ENCODE measurements at places on chromosomes 7 and 10. TPM values are rescaled to one million over a fixed set of nuclear protein-coding genes. Genes with fewer than 3 reads are reported as not detected.

DNA sequence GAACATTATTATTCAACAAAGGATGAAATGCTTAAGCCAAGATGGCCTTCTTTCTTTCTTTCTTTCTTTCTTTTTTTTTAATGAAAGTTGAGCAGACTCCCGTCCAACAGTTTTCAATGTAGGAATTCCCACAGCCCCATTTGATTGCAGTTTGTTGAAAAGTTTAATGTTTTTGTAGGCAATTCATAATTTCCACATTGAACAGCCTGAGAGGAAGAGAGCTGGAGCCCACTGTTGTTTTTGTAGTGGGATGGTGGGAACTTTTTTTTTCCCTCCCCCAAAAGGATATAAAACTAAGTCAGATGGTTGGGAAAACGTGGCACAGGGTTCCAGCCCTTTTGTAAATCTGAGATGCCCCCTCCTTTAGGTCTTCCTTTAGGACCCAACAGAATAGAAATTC is 86.6 kb downstream of the TCF7L2 start:
- no peaks in the 10 kb centered on the region for H3K27me3 ChIP-seq
- no peak for DNase-seq
- H3K4me3 ChIP-seq, result no peak overlapping the region
- H3K27ac ChIP-seq, result peak overlapping the region; percentile 84
- H3K36me3 ChIP-seq, result no peaks in the 10 kb centered on the region

DNA sequence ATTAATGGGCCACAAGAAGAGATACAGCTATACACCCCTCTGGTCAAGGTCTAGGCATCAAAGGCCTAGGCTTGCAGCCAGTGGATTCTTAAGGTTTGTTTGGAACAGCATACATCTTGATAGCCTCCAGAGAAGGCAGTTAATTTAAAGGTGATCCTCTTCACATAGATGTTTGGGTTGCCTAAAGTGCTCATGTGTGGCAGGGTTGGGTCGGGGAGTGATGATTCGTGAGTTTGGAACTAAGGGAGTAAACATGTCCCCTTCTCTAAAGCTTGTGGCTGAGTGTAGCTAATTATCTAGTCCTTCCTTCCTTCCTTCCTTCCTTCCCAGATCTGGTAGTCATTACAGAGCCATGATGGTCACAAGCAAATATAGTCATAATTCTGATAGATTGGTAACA is 12.4 kb downstream of the PCLO start:
- H3K4me3 ChIP-seq, result no peak overlapping the region
- H3K36me3 ChIP-seq, result no peaks in the 10 kb centered on the region
- no peak overlapping the region for H3K27ac ChIP-seq
- no peak for DNase-seq
- H3K4me1 ChIP-seq, result no peaks in the 10 kb centered on the region

- no peaks in the 10 kb centered on the region for H3K36me3 ChIP-seq
- peaks cover 3% of the 10 kb centered on the region for H3K4me1 ChIP-seq
- no peak for DNase-seq
- no peak overlapping the region for H3K4me3 ChIP-seq
- no peak overlapping the region for H3K27ac ChIP-seq
Measured at GRCh38 chr10:63763744-63764143, 242.5 kb downstream of the REEP3 start.

DNA sequence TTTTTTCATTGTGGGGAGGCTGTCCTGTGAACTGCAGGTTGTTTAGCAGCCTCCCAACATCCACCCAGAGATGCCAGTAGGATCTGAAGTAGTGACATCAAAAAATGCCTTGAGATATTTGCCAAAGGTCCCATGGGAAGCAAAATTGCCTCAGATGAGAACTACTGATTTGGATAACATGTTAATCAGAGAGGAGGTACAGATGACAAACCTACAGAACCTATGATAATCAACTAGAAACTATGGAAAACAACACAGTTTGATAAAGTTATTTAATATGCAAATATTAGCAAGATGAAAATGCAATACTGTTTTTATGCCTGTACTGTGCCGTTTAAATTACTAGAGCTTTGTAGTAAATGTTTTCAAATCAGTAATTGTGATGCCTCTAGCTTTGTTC is 90.9 kb upstream of the NOBOX start:
- no peak overlapping the region for H3K4me3 ChIP-seq
- H3K4me1 ChIP-seq, result no peaks in the 10 kb centered on the region
- no peaks in the 10 kb centered on the region for H3K27me3 ChIP-seq
- no peak for DNase-seq
- H3K36me3 ChIP-seq, result no peaks in the 10 kb centered on the region

DNA sequence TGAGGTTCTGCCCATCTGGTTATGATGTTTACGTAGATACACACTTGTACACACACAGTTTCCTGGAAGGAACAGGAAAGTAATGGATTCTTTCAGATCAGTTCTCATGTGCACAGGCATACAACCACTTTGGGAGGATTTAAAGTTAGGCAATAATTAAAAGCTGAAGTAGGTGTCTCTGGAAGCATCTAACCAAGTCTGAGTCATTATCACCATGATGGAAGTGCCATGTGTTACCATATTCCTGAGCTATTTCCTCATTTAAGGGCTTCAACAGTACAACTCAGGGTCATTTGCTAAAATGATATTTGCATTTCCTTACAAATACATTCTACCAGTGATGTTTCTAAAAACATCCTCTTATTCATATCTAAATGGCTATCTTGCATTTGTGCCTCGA is 41.4 kb upstream of the BET1 start:
- no peaks in the 10 kb centered on the region for H3K4me1 ChIP-seq
- H3K36me3 ChIP-seq, result no peaks in the 10 kb centered on the region
- H3K27me3 ChIP-seq, result no peaks in the 10 kb centered on the region
- no peak overlapping the region for H3K4me3 ChIP-seq
- DNase-seq, result no peak
- H3K27ac ChIP-seq, result no peak overlapping the region

GRCh38 chr10:13681528-13681927 is 94.8 kb downstream of the PRPF18 start:
- no peak overlapping the region for H3K27ac ChIP-seq
- no peak for DNase-seq
- H3K27me3 ChIP-seq, result no peaks in the 10 kb centered on the region
- H3K36me3 ChIP-seq, result no peaks in the 10 kb centered on the region

DNA sequence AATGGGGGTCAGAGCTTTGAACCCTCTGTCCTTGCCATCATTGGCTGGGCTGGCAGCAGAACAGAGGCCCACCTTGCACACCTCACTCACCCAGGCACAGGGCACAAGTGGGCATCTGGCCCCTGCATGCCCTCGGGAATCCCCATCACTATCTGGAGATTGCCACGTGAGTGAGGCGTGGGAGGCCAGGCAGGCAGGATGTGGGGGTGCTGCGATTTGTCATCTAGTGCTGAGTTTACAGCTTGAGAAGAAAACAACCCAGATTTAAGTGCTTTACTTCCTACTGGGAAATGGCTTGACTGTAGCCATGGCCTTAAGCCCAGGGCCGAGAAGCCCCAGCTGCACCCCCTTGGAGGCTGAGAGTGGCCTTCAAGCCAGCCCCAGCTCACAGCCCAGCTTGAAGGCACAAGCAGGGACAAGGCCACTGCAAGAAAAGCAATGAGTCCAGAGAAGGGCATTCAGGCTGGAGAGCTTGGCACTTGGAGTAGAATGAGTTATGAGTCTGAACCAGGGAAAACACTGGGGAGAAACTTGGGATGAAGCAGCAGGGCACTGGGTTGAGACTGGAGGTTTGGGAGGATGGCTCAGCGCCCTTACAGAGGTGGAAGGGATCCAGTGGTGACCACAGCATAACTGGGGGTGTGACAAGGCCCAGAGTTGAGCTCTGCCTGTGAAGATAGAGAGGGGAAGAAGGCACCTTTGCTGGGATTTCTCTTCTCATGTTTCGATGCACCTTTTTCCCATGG is 123.0 kb downstream of the CXCL12 start:
- H3K4me1 ChIP-seq, result no peaks in the 10 kb centered on the region
- DNase-seq, result no peak
- H3K27ac ChIP-seq, result no peak overlapping the region
- no peaks in the 10 kb centered on the region for H3K27me3 ChIP-seq
- H3K4me3 ChIP-seq, result no peak overlapping the region

GRCh38 chr10:34729619-34730018 is 85.5 kb downstream of the PARD3 start:
- H3K27me3 ChIP-seq, result no peaks in the 10 kb centered on the region
- H3K36me3 ChIP-seq, result no peaks in the 10 kb centered on the region
- H3K4me1 ChIP-seq, result peaks cover 2% of the 10 kb centered on the region
- no peak overlapping the region for H3K4me3 ChIP-seq

Gene WNT8B
- not detected for total RNA-seq

DNA sequence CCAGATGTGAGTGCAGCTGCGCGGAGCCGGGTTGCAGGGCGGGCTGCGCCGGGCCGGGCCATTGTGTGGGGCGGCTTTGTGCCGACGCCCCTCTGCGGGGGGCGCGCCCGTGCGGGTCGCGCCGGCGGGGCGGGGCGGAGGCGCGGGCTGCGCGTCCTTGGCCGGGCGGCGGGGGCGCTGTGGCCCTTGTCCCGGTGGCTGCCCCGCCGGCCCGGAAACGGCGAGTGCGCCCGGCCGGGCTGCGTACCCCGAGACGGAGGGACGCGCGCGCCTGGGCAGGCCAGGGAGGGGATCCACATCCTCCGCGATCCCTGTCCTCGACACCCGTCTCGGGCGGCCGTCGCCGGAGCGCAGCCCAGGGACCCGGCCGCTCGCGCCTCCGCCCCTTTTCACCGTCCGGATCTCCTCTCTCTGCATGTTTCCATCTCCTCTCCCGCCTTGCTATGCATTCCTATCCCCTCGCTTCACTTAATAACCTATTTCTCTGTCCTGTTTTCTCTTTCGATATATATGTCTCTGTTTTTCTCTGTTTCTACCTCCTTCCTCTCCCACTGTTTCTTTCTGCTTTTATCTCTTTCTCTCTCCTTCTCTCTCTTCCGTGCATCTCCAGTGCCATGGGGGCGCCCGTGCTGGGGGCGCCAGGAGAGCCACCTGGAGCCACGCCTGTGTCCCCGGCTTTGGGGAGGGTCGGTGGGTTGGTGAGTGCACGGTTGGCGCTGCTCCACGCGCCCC is 765 bp downstream of the PFKFB3 start:
- H3K36me3 ChIP-seq, result no peaks in the 10 kb centered on the region
- H3K27ac ChIP-seq, result peak overlapping the region; percentile 85
- no peaks in the 10 kb centered on the region for H3K4me1 ChIP-seq
- peak overlapping the region; percentile 74 for H3K4me3 ChIP-seq
- no peaks in the 10 kb centered on the region for H3K27me3 ChIP-seq
- peak; percentile 90 for DNase-seq

DNA sequence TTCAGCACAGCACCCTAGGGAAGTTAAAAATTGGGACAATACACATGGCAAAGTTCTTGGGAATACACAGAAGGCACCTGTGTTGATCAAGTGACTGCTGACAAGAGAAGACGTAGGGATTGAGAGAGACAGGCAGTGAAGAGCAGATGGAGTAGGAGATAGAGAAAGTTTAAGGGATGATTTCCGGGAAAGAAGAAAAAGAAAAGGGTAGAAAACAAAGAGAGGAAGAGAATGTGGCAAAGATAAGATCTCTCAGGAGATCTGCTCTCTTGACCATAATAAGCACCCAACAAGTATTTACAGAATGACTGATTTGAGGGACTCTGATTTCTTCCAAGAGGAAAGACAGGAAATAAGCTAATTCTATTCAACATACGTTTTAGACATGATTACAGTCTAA is 15.1 kb upstream of the RALA start:
- H3K27me3 ChIP-seq, result no peaks in the 10 kb centered on the region
- H3K27ac ChIP-seq, result no peak overlapping the region
- no peaks in the 10 kb centered on the region for H3K4me1 ChIP-seq
- no peaks in the 10 kb centered on the region for H3K36me3 ChIP-seq
- H3K4me3 ChIP-seq, result no peak overlapping the region

GRCh38 chr10:3395458-3395861 is 222.9 kb upstream of the PITRM1 start:
- no peak overlapping the region for H3K4me3 ChIP-seq
- H3K27ac ChIP-seq, result no peak overlapping the region
- no peaks in the 10 kb centered on the region for H3K36me3 ChIP-seq
- no peaks in the 10 kb centered on the region for H3K27me3 ChIP-seq
- DNase-seq, result peak; percentile 74
- peaks cover 3% of the 10 kb centered on the region for H3K4me1 ChIP-seq

Gene CTNNA3
- total RNA-seq, result 8.9 TPM

DNA sequence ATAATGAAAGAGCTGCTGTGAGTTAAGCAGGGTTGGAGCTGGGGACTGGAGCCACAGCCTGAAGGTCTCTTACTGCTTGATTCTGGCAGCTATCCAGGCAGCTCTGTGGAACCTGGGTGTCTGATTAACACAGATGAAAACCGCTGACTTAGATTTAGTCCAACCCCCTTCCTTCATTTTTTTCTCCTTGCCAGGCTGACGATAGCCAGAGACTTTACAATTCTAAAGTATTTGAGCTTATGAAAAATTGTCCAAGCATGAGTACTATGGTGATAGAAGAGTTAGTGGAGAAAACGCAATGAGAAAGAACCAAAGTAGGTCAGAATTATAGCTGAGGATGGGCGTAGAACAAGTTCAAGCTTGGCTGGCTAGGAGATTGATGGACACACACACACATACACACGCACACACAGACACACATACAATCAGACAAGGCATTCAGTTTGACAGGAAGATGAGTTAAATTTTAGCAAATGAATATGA is 13.5 kb upstream of the GPR85 start:
- no peaks in the 10 kb centered on the region for H3K36me3 ChIP-seq
- no peaks in the 10 kb centered on the region for H3K27me3 ChIP-seq
- H3K27ac ChIP-seq, result no peak overlapping the region
- H3K4me3 ChIP-seq, result no peak overlapping the region
- no peaks in the 10 kb centered on the region for H3K4me1 ChIP-seq

GRCh38 chr10:11828682-11829284 is 5.6 kb downstream of the PROSER2 start:
- H3K4me1 ChIP-seq, result no peaks in the 10 kb centered on the region
- H3K4me3 ChIP-seq, result no peak overlapping the region
- H3K27me3 ChIP-seq, result no peaks in the 10 kb centered on the region
- no peak for DNase-seq

- no peaks in the 10 kb centered on the region for H3K36me3 ChIP-seq
- peak; percentile 68 for DNase-seq
- H3K27ac ChIP-seq, result no peak within 1 kb of the TSS
- no peaks in the 10 kb centered on the region for H3K27me3 ChIP-seq
- peak within 1 kb of the TSS; percentile 62 for H3K4me3 ChIP-seq
- no peaks in the 10 kb centered on the region for H3K4me1 ChIP-seq
Measured at GRCh38 chr10:124092860-124093773, at the start of gene CHST15. CHST15 (minus strand) TSS chr10:124093598; CDS start chr10:124046212, 47,386 bp downstream.

Gene ASZ1
- not detected for total RNA-seq

DNA sequence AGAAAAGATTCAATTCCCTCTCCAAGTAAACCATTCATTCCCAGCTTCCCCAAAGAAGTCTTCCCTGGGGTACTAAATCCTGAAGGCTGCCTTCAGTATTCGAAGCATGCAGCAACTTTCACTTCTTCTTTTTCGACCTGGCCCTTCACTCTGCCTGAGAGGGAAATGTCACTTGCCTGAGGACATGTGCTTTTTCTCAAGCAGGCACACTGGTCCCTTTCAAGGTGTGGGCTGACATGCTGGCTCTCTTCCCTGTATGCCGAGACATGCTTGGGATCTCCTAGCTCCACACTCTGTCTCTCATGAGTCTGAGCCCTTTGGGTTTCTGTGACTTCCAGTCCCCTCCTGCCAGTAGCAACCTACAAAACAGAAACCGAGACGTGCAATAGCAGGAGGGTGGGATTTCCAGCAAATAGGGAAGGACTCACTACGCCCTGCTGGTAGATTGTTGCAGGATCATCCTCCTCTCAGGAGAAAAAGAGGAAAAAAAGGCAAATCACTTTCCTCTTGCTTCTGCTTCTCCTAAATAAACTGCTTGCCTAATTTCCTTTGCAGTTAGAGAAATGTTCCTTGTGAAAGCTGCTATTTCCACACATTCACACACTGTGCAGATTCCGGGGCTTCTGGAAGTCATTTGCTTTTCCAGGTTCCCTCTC is 33.5 kb downstream of the FIGNL1 start:
- no peak overlapping the region for H3K4me3 ChIP-seq
- H3K27ac ChIP-seq, result no peak overlapping the region
- no peaks in the 10 kb centered on the region for H3K27me3 ChIP-seq
- H3K36me3 ChIP-seq, result no peaks in the 10 kb centered on the region

Gene ASB10
- total RNA-seq, result not detected

Gene KAZALD1
- 17.6 TPM for total RNA-seq
